ENCODE measurements at places on chromosomes 5 and 9. TPM values are rescaled to one million over a fixed set of nuclear protein-coding genes. Genes with fewer than 3 reads are reported as not detected.

Gene DDX4
- total RNA-seq, result not detected

Gene ARL14EPL
- total RNA-seq, result not detected

Gene NEUROG1
- total RNA-seq, result not detected

Gene PITX1
- 3.2 TPM for total RNA-seq

Gene ELOVL7
- total RNA-seq, result 5.1 TPM

Gene PRR16
- total RNA-seq, result 22.6 TPM

- no peak for DNase-seq
- no peaks in the 10 kb centered on the region for H3K4me1 ChIP-seq
Measured at GRCh38 chr9:120258096-120258495, 321.9 kb downstream of the CDK5RAP2 start.

DNA sequence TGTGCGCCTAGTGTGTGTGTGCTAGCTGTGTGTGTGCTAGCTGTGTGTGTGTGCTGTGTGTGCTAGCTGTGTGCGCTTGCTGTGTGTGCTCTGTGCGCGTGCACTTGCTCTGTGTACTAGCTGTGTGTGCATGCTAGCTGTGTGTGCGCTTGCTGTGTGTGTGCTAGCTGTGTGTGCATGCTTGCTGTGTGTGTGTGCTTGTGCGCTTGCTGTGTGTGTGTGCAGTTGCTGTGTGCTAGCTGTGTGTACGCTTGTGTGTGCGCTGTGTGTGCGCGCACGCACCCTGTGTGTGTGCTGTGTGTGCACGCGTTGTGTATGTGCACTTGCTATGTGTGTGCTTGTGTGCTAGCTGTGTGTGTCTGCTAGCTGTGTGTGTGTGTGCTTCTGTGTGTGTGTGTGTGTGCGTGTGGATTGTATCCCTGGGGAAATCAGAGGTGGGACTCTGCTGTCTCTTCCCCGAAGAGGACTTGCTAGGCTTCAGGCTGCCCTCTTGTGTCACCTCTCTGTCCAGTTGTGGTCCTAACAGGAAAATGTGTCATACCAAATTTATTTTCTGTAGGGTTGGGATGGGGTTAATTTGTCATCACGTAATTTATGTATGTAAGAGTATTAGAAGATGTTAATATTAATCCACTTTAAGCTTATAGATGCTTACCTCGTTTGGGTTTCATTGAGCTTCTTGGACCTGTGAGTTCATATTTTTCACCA, 38.9 kb downstream of the TPPP start:
- no peak overlapping the region for H3K4me3 ChIP-seq
- no peaks in the 10 kb centered on the region for H3K4me1 ChIP-seq
- DNase-seq, result no peak
- no peak overlapping the region for H3K27ac ChIP-seq
- H3K36me3 ChIP-seq, result no peaks in the 10 kb centered on the region
- H3K27me3 ChIP-seq, result no peaks in the 10 kb centered on the region

GRCh38 chr5:168121138-168121494, 170.3 kb upstream of the WWC1 start:
- DNase-seq, result no peak
- no peak overlapping the region for H3K4me3 ChIP-seq
- no peaks in the 10 kb centered on the region for H3K4me1 ChIP-seq
- H3K27me3 ChIP-seq, result no peaks in the 10 kb centered on the region
- H3K27ac ChIP-seq, result no peak overlapping the region
- no peaks in the 10 kb centered on the region for H3K36me3 ChIP-seq

- no peak for DNase-seq
- no peaks in the 10 kb centered on the region for H3K27me3 ChIP-seq
- no peak overlapping the region for H3K4me3 ChIP-seq
- H3K27ac ChIP-seq, result no peak overlapping the region
Measured at GRCh38 chr5:137761566-137761965, 7.4 kb upstream of the HNRNPA0 start.

- H3K4me3 ChIP-seq, result no peak overlapping the region
- H3K36me3 ChIP-seq, result no peaks in the 10 kb centered on the region
- DNase-seq, result no peak
- H3K4me1 ChIP-seq, result no peaks in the 10 kb centered on the region
- no peak overlapping the region for H3K27ac ChIP-seq
Measured at GRCh38 chr9:117028103-117028858, 341.2 kb downstream of the TRIM32 start.

GRCh38 chr5:173099461-173099860, 43.3 kb downstream of the CREBRF start:
- H3K36me3 ChIP-seq, result no peaks in the 10 kb centered on the region
- no peak overlapping the region for H3K4me3 ChIP-seq
- H3K27me3 ChIP-seq, result no peaks in the 10 kb centered on the region
- H3K27ac ChIP-seq, result no peak overlapping the region

DNA sequence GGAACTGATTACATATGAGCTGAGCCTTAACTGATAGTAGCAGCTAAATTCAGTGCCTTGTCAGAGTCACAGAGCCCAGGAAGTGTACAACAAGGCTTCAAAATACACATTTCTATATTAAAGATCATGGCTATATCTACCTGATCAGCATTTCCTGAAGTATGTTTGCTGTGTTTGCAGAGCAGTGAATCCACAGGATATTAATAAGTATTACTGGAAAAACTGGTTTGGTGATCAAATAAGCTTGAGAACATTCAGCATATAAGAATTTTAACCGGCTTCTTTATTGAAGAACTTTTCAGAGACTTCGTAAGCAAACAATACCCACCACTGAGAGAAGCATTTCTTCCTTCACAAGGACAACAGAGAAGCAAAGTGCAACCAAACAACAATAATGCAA, 227.0 kb downstream of the ELAVL2 start:
- H3K27ac ChIP-seq, result no peak overlapping the region
- H3K4me3 ChIP-seq, result no peak overlapping the region
- peaks cover 3% of the 10 kb centered on the region for H3K4me1 ChIP-seq

DNA sequence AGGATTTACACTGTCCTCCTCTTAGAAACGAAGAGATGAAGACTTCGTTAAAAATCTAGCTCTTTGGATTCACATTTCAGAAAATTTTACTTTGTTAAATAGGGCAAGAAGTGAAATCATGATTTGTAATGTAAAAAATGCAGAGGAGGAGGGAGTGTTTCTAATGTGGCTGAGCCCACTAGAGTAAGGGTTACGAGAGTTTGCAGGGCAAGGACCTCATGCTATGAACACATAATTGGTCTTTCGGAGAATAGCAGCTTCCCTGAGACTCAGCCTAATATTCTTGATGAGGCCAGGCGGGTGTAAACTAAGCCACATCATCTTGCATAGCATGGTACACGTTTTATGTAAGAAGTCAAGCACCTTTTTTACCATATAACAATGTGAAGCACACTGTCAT, 191.0 kb upstream of the ADAMTS16 start:
- no peak overlapping the region for H3K27ac ChIP-seq
- H3K36me3 ChIP-seq, result no peaks in the 10 kb centered on the region
- no peak for DNase-seq
- H3K4me1 ChIP-seq, result no peaks in the 10 kb centered on the region
- H3K4me3 ChIP-seq, result no peak overlapping the region

GRCh38 chr9:131720330-131720729, 19.5 kb downstream of the RAPGEF1 start:
- no peak for DNase-seq
- no peaks in the 10 kb centered on the region for H3K36me3 ChIP-seq
- no peaks in the 10 kb centered on the region for H3K27me3 ChIP-seq
- no peak overlapping the region for H3K4me3 ChIP-seq
- no peak overlapping the region for H3K27ac ChIP-seq

DNA sequence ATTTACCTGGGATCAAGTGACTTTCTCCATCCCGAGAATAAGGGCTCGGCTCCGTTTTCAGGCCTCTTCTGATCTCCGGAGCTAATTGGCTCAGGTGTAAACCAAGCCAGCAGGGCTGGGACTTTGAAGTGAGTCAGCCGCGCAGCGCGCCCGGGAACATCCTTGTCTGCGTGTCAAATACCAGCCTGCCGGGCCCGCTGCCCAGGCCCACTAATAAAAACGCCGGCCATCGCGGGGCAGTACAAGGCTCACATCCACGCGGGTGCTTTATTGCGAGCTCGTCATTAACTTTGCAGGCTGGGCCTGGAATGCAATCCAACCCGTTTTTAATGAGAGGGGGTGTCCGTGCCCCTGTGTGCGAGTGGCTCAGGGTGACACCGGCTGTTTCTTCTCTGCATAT, 416.8 kb downstream of the IRX2 start:
- no peak for DNase-seq
- H3K27me3 ChIP-seq, result no peaks in the 10 kb centered on the region
- H3K27ac ChIP-seq, result no peak overlapping the region
- no peak overlapping the region for H3K4me3 ChIP-seq

Measured in adrenal gland (tissue), 19 donors.